Endodermal cell (in vitro differentiated cells): ENCODE measurements at places on chromosomes 3 and 15.
A peak's percentile ranks its signal among the peaks of the same experiment; 100 is the strongest.

DNA sequence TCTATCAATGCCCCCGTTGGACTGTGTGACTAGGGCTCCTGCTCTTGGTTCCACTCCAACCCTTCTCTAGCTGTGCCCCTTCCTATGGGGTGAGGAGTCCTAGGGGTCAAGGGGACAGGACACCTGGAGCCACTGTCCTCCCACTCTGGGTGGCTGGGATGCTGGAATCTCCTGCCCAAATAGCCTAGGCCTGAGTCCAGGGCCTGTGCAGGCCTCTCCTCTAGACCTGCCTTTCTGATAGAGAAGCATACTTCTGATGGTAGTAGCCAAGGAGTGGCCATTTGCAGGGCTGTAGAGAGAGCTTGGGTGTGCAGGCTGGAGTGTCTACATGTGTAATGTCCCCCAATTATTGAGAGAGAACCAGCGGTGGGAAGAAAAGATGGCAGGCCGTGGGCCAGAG, 54.2 kb downstream of the ITGA11 start:
- DNase-seq: no peak

DNA sequence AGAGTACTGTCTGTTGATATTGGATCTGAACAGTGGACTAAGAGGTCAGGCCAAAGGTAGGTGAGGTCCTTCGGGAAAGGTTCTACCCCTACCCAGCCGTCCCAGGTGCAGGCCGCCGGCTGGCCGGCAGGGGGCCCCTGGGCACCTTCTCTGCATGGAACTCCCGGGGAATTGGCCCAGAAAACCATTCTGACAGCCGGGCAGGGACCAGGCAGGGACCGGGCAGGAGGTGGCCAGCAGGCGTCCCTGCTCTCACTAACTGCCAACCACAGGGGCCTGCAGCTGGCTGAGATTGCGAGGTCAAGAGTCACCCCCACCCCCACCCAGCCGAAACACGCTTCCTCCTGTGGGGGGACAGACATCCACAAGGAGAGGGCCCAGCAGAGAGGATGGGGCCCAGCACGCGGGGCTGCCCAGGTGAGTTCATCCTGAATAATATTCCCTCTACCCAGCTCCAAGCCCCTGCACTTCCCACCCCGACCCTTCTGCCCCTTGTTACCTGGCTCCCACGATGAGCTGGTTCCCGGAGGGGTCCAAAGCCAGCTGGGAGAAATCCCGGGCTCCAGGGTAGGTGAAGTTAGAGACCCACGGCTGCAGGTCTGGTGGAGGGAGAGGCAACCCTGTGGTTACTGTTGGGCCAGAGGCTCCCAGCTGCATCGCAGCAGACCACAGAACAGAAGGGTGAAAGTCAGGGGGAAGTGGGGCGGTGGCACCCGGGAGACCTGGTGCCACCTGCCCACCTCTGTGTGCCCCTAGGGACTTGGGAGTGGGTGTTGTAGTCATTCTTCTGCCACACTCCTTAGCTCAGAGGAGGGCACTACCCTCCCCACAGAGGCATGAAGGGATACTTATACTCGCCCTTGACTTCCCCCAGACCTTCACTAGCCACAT, 84.4 kb downstream of the SEMA5B start:
- peak; percentile 98 for DNase-seq

GRCh38 chr15:68699881-68700454, 120.7 kb downstream of the ANP32A start:
- peak; percentile 56 for DNase-seq

- no peak for DNase-seq
Observed at GRCh38 chr3:16721494-16721893, 116.3 kb upstream of the DAZL start.

- DNase-seq: no peak
Observed at GRCh38 chr15:63605036-63605435, 7.8 kb downstream of the FBXL22 start.

DNA sequence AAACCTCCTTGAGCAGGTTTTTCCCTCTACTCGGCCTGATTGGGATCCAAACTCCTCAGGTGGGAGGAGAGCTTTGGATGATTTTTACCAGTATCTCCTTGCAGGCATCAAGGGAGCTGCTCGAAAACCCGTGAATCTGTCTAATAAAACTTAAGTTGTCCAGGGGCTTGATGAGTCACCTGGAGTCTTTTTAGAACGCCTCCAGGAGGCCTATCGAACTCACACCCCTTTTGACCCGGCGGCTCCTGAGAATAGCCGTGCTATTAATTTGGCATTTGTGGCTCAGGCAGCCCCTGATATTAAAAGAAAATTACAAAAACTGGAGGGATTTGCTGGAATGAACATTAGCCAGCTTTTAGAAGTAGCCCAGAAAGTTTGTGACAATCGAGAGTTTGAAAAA, 41.6 kb downstream of the ZBTB11 start:
- DNase-seq: no peak

DNA sequence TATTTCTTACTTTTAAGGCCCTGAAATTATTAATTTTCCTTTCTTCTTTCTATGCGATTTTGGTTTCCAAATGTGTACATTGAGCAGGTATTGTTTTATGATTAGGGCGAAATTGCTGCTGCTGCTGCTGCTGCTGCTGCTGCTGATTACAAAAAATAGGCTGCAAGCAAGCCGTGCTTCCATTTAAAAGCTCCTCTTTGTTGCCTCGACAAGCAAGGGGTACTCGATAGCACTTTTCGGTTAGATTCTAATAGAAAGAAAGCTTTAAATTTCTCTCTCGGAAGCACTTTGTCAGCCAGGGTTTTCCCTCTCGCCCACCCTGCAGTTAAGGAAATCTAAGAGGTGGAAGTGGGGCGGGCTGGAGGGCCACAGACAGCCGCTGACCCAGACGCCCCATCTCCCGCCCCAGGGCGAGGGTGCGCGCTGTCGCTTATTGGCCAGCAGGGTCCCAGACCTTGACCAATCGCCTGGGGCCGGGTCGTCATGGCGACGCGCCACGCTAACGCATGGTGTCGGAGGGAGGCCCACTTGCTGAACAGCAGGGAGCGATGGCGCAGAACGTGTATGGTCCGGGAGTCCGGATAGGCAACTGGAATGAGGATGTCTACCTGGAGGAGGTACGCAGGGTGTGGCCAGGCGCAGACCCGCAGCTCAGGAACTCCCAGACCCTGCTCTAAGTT, at the start of gene CFAP161:
Gene CFAP161 (plus strand): TSS at position 489 of the 680 bp plus-strand sequence. CDS start 60 bp downstream, at position 549.
- peak; percentile 98 for DNase-seq

DNA sequence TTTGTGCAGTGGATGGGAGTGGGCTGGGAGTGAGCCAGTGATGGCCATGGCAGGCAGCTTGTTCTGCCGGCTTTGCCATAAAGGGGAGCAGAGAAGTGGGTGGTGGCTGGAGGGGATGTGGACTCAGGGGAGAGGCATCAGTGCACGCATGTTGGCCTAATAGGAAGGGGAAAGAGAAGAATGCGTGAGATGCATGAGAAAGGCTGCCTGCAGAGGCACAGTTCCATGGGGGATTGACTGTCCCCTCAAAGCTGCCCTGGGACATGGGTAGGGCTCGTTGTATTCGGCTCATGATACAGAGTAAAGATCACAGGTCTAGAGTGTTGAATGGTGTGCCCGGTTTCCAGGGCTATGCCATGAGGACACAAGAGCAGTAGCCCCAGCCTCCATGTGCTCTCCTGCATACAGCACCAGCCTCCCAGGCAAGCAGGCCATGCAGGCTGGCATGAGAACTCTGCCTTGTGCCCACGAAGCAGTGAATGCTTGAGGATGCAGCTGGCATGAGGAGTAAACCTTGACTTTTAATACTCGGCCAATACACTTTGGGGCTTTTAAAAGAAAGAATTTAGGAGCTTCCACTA, 68.0 kb upstream of the SNRPA1 start:
- no peak for DNase-seq

DNA sequence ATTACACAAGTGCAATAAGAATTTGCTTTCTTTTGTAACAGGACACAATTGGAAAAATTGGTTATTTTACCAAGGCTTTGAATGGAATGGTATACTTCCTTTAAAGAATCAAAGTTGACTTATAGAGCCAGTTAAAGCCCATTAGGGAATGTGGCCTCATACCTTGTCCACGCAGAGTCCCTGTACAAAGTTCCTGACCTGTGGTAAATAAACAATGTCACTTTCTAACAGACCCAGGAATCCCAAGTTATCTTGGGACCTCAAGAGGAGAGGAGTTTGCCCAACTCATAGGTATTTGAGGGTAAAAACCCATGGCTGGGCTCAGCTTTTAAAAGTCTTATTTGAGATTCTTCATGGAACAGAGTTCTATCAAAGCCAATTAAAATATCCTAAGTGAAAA, 12.0 kb upstream of the NUP210 start:
- no peak for DNase-seq

GRCh38 chr3:141646760-141647561, 91.1 kb upstream of the RNF7 start:
- peak; percentile 79 for DNase-seq

GRCh38 chr15:58690703-58691102, 58.8 kb downstream of the ADAM10 start:
- no peak for DNase-seq

- DNase-seq: no peak
Observed at GRCh38 chr15:74955017-74955416, 1.6 kb downstream of the RPP25 start.
